ENCODE measurements at places on chromosomes 12 and 14. TPM values are rescaled to one million over a fixed set of nuclear protein-coding genes. Genes with fewer than 3 reads are reported as not detected.

Gene SLC25A21
- total RNA-seq, result not detected

DNA sequence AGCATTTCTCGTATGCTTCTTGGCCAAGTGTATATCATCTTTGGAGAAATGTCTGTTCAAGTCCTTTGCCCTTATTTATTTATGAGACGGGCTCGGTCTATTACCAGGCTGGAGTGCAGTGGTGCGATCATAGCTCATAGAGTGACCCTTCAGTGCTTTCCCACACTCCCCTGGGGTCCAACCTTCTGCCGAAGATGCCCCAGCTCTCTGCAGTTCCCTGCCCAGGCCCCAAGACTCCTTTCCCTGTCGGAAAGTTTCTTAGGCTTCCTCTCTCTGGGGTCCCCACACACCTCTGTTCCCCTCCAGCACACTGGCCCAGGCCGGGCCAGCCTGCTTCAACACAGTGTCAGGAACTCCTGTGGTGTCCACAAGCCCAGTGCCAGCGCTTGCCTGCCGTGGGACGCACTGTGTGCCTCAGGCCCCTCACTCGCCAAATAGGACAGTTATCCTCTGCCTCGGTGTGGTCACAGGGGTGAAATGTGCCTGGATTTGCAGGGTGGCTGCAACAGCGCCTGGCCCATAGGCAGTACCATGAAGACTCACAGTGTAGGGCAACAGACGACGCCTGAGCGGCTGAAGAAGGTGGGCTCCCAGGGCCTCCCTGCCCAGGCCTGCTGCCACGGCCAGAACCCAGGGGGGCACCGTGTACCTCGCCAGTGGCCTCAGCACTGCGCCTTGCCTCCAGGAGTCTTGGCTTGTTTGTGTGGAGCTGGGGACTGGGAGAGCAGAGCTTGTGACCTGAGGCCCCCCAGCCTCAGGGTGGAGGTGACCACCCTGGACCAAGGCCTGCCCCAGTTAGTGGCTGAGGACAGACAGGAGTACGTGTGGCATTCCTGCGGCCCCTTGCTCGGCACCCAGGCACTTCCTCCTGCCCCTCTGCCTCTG, 4.9 kb upstream of the ASPG start:
- peaks cover 7% of the 10 kb centered on the region for H3K27me3 ChIP-seq
- H3K4me3 ChIP-seq, result no peak overlapping the region
- peaks cover 20% of the 10 kb centered on the region for H3K4me1 ChIP-seq
- no peak for DNase-seq

DNA sequence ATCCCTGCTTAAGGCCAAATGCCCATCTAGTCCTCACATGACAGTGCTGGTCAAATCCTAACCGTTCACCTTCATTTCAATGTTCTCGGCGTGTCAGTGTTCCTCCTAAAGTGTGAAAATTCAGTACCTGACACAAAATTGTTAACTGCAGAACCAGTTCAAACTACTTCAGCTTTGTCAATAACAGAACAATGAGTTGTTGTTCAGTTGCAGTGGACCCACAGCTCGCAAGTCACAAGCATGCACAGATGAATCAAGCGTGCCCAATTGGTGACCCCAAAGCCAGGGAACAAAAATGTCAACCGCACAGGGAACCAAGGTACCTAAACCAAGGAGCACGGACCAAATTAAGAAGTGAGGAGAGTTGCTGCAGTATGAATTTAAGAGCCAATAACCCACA, 23.2 kb downstream of the NRDE2 start:
- no peak overlapping the region for H3K4me3 ChIP-seq
- no peaks in the 10 kb centered on the region for H3K4me1 ChIP-seq
- H3K36me3 ChIP-seq, result peaks cover 39% of the 10 kb centered on the region
- no peaks in the 10 kb centered on the region for H3K27me3 ChIP-seq

Gene INHBC
- not detected for total RNA-seq

Gene OTX2
- total RNA-seq, result not detected

DNA sequence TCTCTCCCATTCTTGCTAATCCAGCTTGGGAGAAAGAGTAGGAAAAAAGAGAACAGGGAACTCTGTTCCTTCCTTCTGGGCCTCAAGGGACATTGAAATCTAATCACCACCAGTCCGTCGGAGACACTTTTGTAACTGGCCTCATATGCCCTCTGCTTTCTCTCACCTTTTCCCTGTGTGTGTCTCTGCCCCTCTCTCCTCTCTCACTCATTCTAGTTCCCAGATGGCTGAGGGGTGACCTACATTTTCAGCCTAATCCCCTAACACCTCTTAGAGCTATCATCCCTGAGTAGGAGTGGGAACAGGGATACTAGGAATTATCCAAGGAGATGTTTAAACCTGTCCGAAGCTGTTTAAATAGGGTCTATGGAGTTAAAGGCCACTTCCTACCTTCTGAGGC, 8.9 kb upstream of the PCK2 start:
- H3K27me3 ChIP-seq, result no peaks in the 10 kb centered on the region
- DNase-seq, result no peak
- H3K4me1 ChIP-seq, result peaks cover 12% of the 10 kb centered on the region
- H3K4me3 ChIP-seq, result no peak overlapping the region
- H3K36me3 ChIP-seq, result no peaks in the 10 kb centered on the region

DNA sequence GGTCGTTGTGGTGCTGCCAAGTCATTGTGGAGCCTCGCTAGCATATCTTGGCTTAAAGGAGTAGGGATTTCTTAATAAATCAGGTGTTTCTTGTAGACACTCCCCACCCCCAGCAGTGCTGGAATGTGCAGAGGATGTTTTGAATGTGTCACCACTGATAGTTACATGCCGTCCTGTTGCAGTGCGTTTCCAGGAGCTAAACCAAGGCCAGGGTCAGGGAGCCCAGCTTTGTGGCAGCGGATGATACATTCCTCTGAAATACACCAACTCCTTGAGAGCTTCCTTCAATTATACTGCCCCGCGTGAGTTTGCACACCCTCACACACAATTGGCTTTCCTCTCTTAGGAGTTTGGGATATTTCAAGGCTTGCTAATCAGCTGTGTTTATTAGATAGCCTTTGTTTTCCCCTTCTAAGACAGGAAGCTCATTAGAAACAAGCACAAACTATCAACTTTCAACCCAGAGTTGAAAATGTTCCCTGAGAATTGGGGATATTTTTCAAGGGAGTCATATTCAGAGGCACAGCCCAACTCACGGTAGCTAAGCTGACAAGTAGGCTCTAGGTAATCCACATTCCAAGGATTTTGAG, 154.9 kb downstream of the C12orf75 start:
- H3K36me3 ChIP-seq, result no peaks in the 10 kb centered on the region
- H3K4me3 ChIP-seq, result no peak overlapping the region
- H3K27me3 ChIP-seq, result peaks cover 3% of the 10 kb centered on the region
- no peaks in the 10 kb centered on the region for H3K4me1 ChIP-seq

DNA sequence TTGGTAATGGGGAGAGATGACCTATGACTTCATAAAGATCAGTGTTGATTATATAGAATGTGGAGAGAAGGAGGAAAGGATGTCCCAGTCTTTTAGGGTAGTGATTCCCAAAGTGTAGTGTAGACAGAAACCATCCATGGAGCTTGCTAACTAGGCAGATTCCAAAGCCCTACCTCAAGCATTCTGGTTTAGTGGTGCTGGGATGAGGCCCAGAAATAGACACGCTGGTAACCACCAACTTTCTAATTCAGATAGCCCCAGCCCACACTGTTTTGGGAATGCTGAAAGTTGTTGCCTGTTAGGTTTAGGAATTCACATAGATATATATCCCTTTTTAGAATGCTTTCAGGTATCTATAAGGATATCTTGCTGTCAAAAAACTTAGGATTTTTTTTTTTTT, 69.2 kb downstream of the STAB2 start:
- no peak overlapping the region for H3K27ac ChIP-seq
- no peak for DNase-seq
- no peak overlapping the region for H3K4me3 ChIP-seq

Gene KCNH3
- total RNA-seq, result 1.3 TPM

Gene MYO1A
- 0.97 TPM for total RNA-seq

Data from activated CD4-positive, alpha-beta memory T cell treated with anti-CD3 and anti-CD28 coated beads for 36 hours (primary cell).